ENCODE measurements at places on chromosomes 7 and 10.

- no peak for DNase-seq
Observed at GRCh38 chr10:131921184-131921583, 20.4 kb downstream of the PPP2R2D start.

DNA sequence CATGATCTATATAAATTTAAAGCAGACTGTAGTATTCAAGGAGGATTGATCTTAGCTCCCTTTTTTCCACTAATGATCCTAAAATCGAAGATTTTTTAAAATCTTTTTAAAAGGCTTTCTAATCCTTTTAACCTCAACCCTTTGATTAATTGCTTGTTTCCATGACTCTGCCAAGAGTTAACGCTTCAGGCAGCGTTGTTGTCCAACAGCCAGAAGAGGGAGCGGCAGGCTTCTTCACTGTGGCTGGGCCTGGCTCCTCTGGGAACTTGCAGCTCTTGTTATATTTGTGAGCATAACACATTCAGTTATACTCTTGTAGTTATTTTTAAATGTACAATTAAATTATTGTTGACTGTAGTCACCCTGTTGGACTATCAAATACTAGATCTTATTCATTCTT lies 26.3 kb downstream of the CRCP start:
- DNase-seq: no peak

- no peak for DNase-seq
Observed at GRCh38 chr7:106987777-106988176, 56.7 kb upstream of the PRKAR2B start.

DNA sequence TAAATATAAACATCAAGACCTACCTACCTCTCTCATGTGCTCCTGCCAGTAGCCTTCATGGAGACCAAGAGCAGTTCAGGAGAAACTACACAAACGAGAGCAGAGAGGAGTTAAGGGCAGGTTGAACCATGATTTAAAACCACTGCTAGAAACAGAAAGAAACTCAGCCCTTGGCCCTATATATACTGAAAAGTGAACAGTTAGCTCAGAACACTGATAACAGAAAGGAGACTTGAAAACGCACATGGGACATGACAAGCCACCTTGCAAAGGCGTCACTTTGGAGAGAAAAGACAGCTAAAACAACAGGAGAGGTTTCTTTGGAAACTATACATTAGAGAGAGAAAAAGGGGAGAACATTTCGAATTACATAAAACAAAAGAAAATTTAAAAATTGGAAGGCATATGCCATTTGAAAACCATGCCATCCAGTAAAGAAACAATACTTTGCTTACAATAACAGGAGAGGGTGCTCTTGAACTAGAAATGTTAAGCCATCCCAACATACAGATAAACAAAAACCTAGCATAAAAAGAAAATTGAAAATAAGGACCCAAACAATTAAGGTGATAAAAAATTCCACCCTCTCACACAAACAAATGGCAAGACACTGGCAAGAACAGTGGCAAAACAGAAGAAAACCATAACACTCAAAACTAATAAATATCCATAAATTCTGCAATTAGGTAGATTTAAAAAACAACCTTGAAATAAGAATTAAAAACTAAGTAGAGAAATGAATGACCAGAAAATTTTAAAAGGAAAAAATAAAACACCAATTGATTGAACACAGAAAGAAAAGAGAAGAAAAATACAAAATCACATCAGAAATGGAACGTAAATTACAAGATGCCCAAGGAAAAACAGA lies 232.7 kb downstream of the IMMP2L start:
- DNase-seq: no peak

GRCh38 chr10:44703241-44704155 lies 207.6 kb upstream of the TMEM72 start:
- no peak for DNase-seq

DNA sequence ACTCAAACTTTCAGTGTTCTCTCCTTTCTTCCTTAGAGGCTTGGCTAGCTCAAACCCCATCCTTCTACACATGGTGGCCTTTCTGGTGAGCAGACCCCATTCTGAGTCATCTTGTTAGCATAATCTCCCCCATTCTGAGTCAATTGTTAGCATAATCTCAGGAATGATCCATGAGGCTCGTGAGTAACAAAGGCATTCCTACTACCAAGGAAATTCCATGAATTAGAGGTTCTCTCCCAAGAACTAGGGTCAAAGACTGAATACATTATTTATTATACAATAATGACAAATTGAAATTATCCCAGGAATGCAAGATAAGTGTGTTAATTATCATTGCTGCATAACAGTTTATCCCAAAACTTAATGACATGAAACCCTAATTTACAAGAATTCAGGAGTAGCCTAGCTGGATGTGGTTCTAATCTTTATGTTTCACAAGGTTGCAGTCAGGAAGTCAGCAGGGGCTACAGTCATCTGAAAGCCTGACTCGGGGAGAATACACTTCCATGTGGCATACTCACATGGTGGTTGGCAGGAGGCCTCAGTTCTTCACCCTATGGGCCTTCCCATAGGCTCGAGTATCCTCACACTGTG lies 100.2 kb downstream of the MMRN2 start:
- no peak for DNase-seq

- DNase-seq: no peak
Observed at GRCh38 chr7:25517906-25518305, 289.6 kb upstream of the NPVF start.

Measured in central memory CD8-positive, alpha-beta T cell (primary cell).